ENCODE measurements at places on chromosomes 3 and 15.

GRCh38 chr15:31558840-31559239, 232.2 kb downstream of the KLF13 start:
- no peak for DNase-seq

GRCh38 chr3:41173926-41174885, 25.1 kb upstream of the CTNNB1 start:
- DNase-seq: no peak

- DNase-seq: no peak
These were observed 10.6 kb upstream of the CHD2 start for GRCh38 chr15:92889390-92890107.

DNA sequence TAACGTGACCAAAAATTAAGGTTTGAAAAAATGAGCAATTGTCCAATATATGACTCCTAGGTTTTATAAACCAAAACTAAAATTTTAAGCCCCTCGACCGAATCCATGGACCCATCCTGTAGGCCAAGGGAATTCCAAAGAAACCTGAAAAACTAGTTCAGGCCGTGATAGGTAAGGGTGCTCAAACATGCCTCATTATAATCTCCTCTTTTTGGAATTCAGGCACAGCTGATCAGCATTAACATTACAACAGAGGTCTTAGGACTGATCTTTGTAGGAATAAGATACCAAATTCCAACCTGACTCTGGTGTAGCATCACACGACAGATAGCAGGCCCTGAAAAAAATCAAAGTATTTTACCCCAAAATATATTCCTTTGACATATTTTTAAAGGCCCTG, 155.7 kb downstream of the NEK10 start:
- DNase-seq: no peak

- no peak for DNase-seq
These were observed 311.4 kb upstream of the SLITRK3 start for GRCh38 chr3:165507576-165507975.

DNA sequence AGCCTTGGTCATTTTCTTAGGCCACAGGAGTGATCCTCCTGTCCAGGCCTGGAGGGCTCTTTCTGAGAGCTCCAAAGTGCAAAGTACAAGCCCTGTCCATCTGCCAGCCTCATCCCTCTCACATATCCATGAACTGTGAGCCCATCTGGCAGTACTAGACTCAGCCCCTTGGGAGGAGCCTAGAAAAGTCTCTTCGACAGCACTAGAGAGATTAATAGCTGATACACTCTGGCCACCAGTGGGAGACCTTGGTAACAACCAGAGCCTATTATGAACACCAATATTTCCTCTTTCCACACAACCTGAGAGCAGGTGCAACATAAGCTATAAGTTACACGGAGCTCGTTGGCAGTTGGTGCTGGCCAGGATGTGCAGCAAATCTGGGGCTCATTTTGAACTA, 59.5 kb upstream of the DCLK3 start:
- DNase-seq: no peak

DNA sequence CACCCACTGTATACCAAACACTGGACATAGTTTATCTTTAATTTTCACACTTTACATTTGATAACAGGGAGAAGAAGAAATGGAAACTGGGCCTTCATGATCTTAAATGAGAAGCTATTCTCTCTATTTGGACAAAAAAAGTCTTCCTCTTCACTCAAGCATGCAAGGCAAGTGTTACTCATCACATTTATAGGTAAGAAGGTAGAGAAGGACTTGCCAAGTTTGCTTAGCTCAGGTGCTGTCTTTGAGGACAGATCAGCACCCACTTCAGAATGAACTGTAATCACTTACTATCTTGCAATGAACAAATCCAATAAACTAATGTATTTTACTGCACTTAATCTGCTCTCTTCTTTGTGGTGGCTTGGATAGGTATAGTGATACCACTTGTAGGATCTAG, 1.1 kb upstream of the MYH15 start:
- DNase-seq: no peak

GRCh38 chr3:105845488-105845887, 23.3 kb downstream of the CBLB start:
- no peak for DNase-seq

GRCh38 chr3:143809121-143809621, 39.1 kb downstream of the SLC9A9 start:
- no peak for DNase-seq

DNA sequence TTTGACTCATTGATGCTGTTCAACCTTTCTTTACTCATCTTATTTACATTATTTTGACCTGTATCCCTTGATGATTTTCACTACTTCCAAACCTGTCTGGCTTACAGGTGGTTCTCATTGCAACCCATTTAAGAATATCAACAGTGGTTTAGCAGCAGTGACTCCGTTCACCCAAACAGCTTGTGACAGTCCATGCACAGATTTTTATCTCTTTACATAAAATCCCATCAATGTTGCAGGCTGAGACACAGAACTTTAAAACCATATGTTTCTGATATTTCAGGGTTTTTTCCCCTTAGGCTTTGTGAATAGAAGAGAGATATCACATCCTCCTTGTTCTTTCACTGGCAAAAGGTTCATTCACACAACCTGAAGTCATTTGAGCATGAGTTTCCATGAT, 149.1 kb upstream of the CDIN1 start:
- DNase-seq: no peak

DNA sequence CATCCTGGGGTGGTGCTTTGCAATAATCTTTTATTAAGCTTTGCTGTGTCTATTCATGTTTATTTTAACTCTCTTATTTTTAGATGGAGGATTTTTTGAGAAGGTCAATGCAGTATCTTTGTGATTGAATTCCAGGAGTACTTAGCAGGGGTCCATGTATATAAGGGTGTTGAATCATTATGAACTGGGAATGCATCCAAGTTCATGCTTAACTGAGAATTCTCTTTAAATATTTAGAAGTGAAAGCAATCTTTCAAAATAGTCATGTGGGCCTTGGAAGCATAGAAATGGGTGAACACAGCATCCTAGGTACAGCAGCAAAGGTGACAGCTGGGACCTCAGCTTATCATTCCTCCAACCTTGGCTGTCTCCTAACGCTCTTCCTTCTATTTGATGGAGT, 27.3 kb downstream of the SPTSSB start:
- DNase-seq: no peak

GRCh38 chr3:106117490-106117858, 248.7 kb upstream of the CBLB start:
- DNase-seq: no peak

- no peak for DNase-seq
These were observed 11.0 kb downstream of the TBL1XR1 start for GRCh38 chr3:177186306-177186705.

GRCh38 chr3:42855547-42856380, 19.9 kb downstream of the CYP8B1 start:
- no peak for DNase-seq

DNA sequence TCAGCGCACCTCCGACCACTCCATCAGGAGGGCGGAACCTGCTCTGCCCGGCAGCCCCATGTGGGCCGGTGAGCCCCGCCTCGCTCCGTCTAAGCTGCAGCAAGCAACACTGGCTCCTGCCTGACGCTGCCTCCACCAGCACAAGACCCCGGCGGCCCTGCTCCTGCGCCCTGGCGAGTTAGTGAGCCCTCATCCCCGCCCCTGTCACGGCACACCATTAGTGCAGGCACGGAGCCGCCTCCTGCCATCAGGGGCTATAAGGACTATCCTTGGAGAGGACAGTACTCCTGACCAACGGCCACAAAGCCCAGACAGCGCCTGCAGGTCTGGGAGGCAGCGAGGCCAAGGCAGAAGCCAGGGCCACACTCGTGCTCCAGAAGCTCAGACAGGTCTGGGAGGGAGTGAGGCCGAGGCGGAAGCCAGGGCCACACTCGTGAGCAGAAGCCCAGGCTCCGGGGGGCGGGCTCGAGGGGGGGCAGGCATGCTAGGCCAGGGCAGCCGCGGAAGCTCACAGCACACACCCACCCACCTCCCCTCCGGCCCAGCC, 39.4 kb downstream of the TNK2 start:
- no peak for DNase-seq

DNA sequence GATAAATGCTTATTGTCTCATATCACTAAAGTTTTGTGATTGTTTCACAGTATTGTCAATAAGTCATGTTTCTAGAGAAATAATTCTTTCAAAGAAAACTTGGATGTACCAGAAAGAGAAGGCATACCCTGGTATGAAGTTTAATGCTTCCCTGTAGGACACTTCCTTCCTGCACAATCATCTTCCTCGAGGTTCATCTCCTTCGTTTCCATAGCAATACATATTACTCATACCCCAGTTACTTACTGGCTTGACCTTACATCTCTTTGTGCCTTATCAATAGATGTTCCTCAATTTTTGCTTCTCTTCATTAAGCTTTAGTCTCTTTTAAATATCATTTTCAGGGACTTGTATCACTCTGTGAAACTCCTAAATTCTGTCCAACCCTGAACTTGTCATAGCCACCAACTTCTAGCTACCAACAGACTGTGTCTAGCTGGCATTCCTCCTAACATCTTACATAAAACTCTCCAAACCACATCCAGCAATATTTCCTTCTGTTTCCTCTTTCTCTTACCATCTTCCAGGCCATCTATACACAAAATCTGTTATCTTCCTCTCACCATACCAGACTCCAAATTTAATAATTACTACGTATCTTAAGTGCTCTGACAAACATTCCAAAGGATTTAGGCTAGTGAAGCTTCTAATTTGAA, 134.3 kb downstream of the GADL1 start:
- no peak for DNase-seq

GRCh38 chr15:69988541-69989225, 109.0 kb downstream of the TLE3 start:
- no peak for DNase-seq

DNA sequence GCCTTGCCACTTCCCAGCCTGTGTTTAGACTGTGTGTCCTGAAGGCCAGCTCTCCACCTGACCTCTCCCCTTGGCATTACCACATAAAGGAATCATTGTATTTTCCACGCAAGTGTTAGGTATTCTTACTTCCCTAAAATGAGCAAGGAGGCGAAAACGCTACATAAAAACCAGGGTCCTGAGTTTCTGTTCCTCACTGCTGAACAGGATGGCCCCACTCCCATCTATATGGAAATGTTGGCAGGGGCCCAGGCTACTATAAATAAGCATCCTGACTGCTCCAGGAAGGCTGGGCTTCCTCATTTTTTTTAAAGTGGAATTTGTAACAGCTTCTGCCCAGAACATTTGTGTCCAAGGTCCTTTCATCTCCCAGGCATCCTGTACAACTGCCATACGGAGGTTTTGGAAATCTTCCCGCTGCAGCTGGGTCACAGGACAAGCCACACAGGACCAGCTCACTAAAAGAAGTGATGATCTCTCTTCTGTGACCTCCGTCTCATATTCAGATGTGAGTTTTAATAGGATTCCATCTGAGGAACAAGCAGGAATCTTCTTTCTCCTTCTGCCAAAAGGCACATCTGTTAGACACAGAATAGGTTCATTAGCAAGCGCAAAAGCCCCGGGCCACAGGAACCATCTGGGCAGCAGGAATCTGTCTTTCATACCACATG, 56.4 kb upstream of the LIMD1 start:
- no peak for DNase-seq

DNA sequence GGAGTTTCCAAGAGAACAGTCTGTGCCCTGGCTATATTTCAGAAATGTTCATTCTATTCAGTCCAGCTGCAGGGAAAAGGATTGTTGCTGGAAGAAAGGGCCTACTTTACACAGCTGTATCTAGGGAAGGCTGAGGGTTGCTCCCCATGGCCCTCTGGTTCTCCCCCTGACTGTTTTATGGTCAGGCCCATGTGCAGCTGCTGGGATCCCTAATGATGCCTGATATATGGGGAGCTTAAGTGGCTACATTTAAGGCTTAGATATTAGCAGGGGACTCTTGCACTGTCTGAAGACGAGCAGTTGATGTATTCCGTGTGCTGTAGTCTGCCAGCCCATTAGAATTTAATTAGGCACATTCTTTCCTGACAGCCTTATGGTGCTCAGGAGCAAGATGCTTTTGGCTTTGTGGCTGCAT, 72.0 kb downstream of the FAM43A start:
- no peak for DNase-seq

DNA sequence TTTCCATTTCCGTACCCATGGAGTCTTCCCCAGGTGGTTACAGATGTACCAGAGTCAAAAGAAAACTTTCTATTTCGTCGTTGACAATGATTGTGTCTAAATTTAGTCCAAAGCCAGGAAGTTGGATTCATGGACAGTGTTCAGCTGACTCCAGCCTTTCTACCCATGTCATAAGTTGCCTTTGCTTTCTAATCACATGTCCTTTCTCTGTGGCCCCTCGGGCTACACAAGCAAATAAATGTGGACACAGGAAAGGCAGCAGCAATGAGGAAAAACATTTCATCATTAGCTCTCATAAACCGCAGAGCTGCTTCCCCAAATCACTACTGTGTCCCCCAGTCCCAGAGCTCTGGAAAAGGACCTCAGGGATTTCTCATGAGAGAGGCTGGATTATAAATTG, 82.0 kb downstream of the USF3 start:
- no peak for DNase-seq

DNA sequence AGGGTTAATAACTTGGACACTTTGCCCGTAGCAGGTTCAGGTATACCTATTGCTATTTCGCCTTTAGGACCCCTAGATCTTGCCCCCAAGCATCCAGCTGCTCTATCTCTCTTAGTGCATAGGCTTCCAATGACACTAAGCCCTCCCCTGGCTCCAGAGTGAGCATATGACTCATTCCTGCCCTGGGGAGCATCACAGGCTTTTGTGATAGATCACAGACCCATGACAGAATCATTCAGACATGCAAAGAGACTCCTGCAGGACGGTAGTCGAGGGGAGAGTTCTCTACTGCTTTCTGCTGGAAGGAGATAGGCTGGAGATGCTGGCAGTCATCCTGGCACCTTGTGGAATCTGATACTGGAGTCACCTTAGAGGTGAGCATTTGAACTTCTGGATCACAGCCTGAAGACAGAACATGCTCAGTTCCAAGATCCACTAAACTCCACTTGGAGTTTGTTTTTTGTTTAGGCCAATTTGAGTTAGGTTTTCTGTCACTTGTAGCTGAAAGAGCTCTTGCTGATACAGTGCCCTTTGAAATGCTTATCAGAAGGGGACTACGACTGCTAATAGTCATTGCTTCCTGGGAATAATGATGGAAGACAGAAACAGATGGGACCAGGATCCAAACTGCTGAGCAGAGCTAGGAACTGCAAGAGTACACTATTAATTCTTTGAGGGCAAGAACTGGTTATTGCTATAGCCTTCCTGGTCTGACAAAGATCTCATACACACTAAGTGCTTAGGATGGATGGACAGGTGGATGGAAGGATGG, 11.0 kb downstream of the LYSMD2 start:
- DNase-seq: no peak

GRCh38 chr3:113983544-113983943, 35.7 kb downstream of the ZDHHC23 start:
- DNase-seq: no peak

DNA sequence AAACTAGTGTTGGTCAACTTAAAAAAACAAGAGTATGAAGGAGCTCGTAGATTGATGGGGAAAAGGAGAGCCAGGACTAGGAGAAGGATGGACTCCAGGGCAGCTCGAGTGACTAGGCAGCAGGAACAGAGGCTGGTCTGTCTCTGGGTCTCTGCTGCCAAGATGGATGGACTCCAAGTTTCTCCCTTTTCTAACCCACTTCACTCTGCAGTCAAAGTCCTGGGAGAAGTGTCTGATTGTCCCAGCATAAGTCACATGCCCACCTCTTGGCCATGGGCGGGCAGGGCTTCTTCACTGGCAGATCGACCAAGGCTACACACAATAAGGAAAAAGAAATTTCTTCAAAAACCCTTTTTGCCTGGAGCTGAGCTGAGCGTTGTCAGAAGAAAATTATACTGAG, 9.2 kb upstream of the EPB42 start:
- no peak for DNase-seq

All from thoracic aorta (tissue), 2 donors.